ENCODE measurements at places on chromosomes 12 and 14.

- no peak for DNase-seq
Measured at GRCh38 chr14:74504412-74504811, 10.8 kb downstream of the ISCA2 start.

- DNase-seq: no peak
Measured at GRCh38 chr14:75442642-75443041, 14.8 kb downstream of the JDP2 start.

DNA sequence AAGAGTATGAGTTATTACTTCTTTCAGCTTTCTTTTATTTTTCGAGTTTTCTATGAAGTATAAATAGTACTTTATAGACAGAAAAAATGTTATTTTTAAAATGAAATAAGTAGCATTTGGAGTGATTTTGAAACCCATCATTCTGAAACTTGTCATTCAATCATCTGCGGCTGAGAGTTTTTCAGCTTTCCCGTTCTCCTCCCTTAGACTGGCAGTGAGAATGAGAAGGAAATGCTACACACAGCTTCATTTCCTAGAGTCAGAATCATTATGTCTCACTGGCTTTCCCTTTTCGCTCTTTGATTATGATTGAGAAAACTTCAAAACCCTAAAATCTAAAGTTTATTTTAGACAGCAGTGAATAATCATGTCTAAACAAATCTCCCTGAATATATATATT is 33.7 kb upstream of the GNPNAT1 start:
- no peak for DNase-seq

DNA sequence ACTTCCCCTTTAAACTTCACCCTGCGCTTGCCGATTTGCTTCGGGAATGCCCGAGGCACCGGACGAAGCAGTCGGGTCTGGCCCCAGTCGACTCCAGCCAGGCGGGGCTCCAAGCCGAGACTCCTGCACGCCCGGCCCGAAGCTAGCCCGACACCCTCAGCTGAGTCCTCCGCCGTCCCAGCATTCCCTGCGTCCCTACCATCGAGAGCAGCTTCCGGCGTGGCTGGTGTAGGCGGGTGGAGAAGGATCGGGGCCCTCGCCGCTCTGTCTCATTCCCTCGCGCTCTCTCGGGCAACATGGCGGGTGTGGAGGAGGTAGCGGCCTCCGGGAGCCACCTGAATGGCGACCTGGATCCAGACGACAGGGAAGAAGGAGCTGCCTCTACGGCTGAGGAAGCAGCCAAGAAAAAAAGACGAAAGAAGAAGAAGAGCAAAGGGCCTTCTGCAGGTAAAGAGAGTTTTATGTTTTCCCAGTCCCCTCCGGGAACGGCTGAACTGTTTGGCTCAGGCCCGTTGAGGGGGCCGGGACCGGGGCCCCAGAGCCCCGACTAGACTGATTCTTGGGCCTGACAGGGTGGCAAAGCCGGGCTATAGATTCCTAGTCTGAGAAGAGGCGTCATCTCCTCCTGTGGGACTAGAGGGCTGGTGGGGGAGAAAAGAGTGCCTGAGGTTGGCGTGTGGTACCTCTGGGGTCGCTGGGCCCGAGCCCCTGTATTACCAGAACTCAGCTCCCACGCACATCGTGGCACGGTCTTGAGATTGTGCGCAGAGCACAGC is at the start of gene METAP2:
METAP2 (plus strand) TSS at position 269 of the 776 bp plus-strand sequence; CDS start at position 297, 28 bp downstream.
- DNase-seq: peak; percentile 95

- no peak for DNase-seq
Measured at GRCh38 chr12:106130474-106131113, 8.2 kb downstream of the NUAK1 start.

DNA sequence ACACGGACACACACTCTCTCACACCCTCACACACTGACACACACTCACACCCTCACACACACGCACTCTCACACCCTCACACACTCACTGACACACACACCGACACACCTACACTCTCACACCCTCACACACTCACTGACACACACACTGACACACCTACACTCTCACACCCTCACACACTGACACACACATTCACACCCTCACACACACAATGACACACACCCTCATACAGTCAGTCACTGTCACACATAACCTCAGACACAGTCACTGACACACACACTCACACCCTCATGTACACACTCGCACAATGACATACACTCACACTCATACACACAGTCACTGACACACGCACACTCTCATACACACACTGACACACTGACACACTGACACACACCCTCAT is 19.8 kb upstream of the DLK1 start:
- no peak for DNase-seq

GRCh38 chr12:66244446-66244845 is 55.4 kb downstream of the IRAK3 start:
- no peak for DNase-seq

- DNase-seq: no peak
Measured at GRCh38 chr12:106288101-106288493, 14.4 kb upstream of the TCP11L2 start.

DNA sequence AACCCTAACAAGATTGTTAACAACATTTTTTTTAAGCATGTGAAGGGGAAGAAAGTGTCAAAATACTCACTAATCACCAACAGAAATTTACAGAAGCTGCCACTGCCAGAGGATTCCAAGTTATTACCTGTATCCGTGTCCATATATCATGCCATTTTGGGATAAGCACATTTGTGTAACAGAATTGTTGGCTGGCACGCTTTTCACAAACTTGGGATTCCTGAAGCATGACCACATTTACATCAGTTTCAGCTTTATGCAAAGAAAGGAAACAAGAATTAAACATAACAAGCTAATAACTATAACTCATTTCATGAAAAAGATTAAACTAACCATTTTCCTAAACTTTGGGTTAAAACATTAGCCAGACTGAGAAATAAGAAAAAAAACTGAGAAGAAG is 5.9 kb downstream of the NEMP1 start:
- DNase-seq: no peak

DNA sequence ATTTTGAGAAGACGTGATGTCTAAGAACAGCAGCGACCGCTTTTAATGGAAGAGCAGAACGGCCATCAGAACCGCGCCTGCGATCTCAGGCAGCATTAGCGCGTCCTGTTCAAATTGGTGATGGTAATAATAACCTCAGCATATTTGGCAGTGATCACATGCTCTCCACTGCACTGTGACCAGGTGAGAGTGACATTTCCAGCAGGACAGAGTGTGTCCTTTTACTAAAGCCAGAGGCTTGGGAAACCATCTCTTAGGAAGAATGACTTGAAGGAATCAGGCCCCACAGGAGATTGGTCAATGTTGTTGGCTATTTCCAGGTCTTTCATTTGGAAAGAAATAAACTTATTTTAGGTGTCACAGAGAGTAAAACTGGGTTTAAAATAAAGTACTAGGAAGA is 51.4 kb upstream of the FBXO21 start:
- no peak for DNase-seq

DNA sequence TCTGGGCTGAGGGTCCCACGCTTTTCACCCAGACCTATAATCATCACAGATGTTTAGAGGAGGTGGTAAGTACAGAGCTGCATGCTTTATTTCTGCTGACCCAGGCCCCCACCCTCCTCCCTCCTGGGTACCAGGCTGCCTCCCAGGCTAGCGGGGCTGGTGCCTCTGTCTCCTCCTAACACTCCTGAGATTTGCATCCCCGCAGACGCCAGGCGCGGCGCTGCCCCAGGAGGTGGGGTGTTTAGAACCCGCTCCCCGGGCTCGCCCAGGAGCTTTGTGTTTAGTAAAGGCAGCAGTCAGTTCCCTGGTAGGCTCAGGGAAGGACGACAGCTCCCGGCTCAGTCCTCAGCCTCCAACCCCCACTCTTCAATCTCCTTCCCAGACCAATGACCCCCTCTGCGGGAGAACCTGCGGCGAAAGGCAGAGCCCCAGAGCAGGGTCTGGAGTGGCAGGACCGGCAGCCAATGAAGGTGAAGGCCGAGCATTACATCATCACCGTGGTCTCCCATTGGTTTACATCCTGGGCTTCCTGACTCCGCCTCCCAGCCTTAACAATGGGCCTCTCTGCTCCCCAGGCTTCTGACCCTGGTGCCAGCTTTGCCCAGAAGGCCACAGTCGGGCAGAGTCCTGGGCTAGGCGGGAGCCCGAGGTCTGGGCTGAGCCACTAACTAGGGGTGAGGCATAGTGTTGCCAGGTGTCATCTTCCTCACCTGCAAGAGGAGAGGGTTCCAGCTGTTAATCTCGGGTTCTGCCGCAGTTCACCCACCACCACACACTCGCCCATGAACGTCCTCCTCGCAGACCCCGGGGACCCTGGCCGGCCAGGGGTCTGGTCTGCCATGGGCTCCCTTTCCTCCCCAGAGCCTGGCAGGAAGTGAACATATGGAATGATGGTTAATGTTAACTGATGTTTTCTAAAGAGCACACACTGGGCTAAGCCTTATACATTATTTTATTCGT is 57.5 kb downstream of the CALM1 start:
- DNase-seq: peak; percentile 16
